ENCODE measurements at places on chromosomes 4 and X.

- no peak for DNase-seq
These were observed 85.8 kb downstream of the ARHGAP6 start for GRCh38 chrX:11579636-11580600.

GRCh38 chrX:130770615-130771014 is 132.4 kb downstream of the ENOX2 start:
- DNase-seq: no peak

GRCh38 chr4:100872811-100873210 is 355.0 kb upstream of the EMCN start:
- DNase-seq: no peak

GRCh38 chrX:44829832-44830231 is 14.0 kb upstream of the DUSP21 start:
- DNase-seq: no peak

DNA sequence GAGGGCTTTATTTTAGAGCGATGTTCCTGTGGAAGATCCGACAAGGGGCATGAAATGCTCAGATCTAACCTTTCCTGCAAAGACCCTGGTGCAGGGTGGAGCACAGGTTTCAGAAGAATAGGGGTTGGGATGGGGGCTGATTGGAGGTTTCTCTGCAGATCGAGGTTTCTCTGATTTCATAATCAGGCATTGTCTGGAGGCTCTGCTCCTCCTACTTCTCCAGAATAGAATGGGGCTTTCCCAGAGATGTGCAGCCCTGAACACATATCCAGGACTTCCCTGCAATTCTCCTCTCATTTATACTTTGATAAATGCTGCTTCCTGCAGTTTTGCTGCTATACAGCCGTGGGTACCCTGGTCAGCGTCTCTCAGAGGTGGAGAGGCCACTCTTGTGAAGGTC is 397.6 kb upstream of the BOD1L1 start:
- no peak for DNase-seq

GRCh38 chr4:23374259-23374658 is 515.6 kb downstream of the PPARGC1A start:
- DNase-seq: no peak

GRCh38 chr4:52714597-52715254 is 36.5 kb downstream of the ERVMER34-1 start:
- DNase-seq: no peak

DNA sequence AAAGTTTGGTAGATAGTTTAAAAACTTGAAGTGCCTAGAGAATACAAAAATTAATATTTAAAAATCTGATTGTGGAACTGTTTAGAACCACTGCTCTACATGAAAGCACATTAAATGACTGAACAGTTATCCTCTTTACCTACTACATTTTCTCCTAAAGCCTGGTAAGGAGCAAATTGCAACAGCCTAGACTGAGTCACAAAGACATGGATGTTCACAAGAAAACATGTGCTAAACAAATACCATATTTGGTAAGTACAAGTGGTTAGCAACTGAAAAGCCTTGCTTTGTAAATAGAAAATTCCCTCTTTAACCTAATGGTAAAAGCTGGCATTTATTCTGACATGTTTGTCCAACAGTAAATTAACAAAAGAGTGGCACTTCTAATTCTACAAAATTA is 203.1 kb downstream of the FBXO8 start:
- DNase-seq: no peak

All from activated CD4-positive, alpha-beta T cell treated with anti-CD3 and anti-CD28 coated beads, Interleukin-2, amount 50 U/mL, for 24 hours (primary cell).